ENCODE measurements at places on chromosomes 2 and 18.

DNA sequence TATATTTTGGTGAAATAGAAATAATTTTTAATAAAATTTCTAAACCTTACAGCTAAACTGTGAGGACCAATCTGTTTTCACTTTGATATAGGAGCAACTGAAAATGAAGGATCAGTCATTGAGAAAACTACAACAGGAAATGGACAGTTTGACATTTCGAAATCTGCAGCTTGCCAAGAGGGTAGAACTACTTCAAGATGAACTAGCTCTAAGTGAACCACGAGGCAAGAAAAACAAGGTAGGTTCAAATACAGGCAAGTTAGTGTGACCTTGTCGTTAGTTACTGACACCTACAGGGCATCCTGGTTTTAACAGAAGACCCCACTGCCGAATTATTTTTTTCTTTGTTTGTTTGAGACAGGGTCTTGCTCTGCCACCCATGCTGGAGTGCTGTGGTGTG is 75.5 kb upstream of the STON1 start:
- no peak for DNase-seq

DNA sequence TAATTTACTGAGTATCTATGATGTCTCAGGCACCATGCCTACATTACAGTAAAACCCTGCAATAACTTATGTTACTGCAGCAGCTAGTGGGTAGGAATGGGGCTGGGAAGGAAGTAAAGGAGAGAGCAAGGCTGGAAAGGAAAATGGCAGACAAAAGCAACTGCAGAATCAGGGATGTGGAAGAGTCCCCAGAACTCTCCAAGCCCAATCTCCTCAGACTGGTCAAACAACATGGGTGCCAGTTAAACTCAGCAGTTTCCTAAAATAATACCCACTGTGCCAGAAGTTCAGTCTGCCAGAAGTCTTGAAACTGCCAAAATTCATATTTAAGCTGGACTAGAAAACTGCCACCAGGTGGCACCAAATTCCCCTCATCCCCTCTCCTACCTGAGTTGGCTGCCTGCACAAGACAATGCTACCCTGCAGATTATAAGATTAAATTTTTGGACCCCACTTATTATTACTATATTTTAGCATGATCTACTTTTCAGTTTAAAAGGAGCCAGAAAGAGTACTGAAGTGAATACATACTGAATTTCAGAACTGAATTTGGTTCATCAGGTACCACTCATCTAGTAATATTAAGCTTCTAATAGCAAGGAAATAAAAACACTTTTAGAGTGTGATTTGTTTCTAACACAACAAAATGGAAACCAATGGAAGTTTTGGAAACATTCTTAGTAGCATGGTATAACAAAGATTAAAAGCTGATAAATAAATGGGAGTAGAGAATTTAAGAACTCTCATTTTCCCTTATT is 86.8 kb upstream of the DNER start:
- DNase-seq: peak; percentile 4

- DNase-seq: no peak
Measured at GRCh38 chr2:237695201-237695780, 67.9 kb downstream of the LRRFIP1 start.

- no peak for DNase-seq
Measured at GRCh38 chr2:105238664-105239240, 2.8 kb upstream of the GPR45 start.

DNA sequence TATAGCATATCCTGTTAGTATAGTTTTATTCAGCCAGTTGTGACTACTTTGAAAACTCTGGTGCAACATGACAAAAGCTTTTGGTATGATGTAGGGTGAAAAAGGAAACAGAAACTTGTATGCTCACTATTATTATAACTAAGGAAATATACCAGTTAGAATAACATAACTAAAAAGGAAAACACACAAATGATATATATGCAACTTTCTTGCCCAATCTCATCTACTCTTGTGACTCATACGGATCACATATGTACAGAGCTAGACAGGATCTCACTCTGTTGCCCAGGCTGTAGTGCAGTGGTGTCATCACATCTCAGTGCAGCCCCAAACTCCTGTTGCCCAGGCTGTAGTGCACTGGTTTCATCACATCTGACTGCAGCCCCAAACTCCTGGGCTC is 12.4 kb upstream of the TLK1 start:
- DNase-seq: no peak

GRCh38 chr2:102053096-102053495 is 61.3 kb downstream of the IL1R2 start:
- DNase-seq: no peak

- DNase-seq: no peak
Measured at GRCh38 chr18:24935008-24935407, 417.0 kb downstream of the ZNF521 start.

DNA sequence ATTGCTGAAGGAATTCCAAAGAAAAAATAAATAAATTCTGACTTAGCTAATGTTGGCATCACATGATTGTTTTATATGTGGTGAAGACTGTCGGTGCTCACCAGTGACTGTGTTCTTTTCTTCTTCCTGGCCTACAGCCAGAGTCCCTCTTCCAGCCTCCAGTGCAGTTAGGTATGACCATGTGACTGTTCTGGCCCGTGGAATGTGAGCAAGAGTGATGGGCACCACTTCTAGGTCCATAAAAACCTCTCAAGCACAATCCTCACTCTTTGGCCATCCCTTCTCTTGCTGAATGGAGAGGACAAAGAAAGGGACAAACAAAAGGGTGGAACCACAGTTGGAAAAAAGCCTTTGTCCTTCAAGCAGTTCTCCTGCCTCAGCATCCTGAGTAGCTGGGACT is 39.0 kb upstream of the BMPR2 start:
- DNase-seq: no peak

DNA sequence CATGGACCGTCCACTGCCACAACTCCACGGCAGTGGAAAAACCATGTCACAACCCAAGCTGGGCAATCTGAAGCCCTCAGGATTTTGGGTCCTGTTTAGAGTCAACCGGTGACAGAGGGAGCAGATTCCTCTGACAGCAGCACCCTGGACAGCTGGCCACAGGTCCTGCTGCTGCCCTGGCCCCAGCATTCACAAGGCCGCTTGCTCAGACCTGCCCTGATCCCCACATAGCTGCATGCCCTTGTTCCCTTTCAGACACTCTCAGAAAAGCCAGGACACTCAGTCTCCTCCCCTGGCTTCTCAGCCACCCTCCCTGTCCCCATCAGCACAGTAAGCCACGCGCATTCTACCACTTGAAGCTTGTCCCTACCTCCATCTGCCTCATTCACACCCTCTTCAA is 1.6 kb downstream of the COPS9 start:
- no peak for DNase-seq

GRCh38 chr2:209681201-209681735 is 90.4 kb upstream of the UNC80 start:
- no peak for DNase-seq

GRCh38 chr2:211033765-211034164 is 477.4 kb downstream of the CPS1 start:
- no peak for DNase-seq

GRCh38 chr2:216490061-216490460 is 8.6 kb upstream of the RPL37A start:
- no peak for DNase-seq

DNA sequence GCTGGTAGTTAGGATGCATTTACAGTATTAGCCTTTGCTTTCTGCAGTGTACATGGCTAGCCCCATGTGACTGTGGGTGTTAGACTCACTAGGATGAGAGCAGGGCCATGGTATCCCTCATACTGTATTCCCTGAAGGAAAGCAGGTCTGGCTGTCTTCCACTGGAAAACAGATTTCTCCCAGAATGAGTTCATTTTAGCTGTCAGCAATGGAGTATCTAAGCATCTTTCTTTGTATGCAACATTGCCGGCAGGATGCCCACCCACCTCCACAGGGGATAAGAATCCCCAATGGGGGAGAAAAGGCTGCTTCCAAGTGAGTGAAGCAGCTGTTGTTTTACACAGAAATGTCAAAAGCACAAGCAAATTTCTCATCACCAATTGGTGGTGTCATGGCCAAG is 142.7 kb upstream of the KLHL14 start:
- DNase-seq: no peak

DNA sequence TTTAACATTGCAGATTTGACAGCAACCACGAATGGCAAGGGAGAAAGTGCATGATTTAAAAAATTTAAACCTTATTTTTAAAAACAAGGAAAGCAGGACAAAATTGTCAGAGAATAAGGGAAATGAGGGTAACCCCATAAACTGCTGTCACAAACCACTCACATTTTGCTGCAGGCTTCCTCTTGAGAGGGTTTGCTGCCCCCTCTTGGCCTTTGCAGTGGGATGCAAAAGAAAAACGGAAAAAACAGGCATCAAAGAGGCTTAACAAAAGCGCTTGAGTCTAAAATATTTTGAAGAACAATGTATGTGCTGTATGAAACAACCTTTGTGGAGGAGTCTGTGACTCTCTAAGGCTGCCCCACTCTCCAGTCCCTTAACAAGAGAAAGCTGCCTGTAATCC is 91.6 kb downstream of the TMX3 start:
- no peak for DNase-seq

DNA sequence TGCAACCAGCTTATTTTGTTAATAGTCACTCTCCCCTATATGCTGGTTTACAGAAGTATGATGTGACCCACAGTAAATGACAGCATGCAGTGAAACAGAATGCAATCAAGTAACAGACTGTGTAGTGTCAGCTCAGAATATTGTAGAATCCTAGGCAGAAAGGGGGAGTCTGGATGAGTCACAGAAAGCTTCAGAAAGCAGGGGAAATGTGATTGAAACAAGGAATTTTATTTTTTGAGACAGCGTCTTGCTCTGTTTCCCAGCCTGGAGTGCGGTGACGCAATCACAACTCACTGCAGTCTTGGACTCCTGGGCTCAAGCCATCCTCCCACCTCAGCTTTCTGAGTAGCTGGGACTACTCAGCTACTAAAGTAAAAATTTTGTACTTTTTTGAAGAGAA is 219.9 kb upstream of the FBXO11 start:
- no peak for DNase-seq

GRCh38 chr18:7459851-7460770 is 107.0 kb upstream of the PTPRM start:
- DNase-seq: no peak

DNA sequence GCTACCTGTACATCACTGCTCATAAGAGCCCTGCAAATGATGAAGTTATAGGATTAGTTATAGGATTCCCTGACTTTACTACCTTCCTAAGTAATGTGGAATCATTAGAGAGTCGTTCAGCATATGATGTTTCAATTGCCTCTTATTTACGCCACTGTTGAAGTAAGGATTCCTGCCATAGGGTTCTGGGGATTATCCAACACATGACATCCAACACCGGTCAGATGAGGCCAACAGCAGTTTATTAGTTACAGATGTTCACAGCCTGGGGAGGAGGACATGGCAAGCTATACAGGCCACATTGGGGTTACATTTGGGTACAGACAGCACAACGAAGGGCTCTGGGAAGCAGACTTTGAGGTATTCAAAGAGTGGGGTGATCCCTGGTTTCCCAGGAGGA is 134.1 kb upstream of the MC4R start:
- DNase-seq: no peak

DNA sequence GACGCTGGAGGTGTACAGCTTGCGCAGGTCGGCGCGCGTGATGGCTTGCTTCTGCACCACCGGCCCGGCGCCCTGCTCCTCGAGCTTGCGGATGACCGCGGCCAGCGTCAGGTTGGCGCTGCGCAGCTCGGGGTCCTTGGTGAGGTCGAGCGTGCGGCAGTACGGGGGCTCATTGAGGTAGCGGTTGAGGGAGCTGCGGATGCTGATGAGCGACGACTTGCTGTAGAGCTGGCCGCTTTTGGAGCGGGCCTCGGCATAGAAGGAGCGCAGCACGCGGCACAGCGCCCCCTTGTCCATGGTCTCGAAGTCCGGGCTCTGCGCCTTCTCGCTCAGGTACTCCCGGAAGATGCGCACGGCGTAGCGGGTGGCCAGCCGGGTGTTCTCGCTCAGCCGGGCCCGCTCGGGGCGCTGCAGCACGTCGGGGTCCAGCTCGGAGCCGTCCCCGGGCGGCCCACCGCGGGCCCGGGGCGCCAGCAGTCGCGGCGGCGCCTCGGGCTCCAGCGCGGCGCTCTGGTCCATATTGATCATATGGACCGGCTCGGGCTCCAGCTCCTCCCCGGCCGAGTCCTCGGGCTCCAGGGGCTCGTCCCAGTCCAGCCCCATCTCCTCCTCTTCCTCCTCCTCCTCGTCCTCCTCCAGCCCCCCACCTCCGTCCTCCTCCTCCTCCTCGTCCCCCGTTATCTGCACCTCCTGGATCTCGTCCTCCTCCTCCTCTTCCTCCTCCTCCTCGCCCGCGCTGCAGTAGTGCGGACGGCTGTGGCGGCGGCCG is 523 bp downstream of the KCTD1 start:
- DNase-seq: no peak

GRCh38 chr2:144950899-144951560 is 431.1 kb upstream of the ZEB2 start:
- DNase-seq: no peak

DNA sequence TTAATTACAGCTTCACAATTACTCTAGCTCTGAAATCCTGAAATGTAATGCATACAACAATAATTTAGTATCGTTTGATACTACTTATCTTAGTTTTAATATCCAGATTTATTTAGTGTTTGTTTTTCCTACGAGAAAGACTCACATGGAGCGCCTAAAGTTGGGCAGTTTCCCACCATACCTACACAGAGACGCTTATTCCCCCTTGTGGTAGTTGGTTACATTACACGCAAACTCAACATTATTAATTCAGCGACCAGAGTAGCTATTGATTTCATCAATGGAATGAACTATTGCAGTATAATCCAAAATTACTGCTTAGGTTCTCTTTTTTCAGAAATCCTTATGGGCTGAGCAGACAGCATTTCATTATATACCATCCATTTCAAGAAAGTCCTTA is 164.0 kb upstream of the REG3G start:
- no peak for DNase-seq

- DNase-seq: no peak
Measured at GRCh38 chr2:195009202-195009601, 647.8 kb upstream of the SLC39A10 start.

DNA sequence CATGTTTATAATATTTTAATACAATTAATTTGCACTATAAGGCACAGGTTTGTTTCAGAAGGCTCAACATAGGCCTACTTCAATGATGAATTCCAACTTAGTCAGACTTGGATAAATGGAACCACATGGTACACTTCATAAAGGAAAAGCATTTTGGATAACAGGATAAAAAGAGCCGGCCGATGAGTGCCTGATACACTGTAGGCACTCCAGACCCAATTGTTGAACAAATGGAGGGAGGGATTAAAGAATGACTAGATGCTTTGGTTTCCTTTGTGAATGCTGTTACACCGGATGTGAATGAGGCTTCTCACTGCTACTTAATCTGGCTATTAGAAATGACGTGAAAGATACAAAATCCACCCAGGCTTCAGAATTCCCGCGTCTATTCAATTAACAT is 104.1 kb upstream of the KCTD1 start:
- no peak for DNase-seq

DNA sequence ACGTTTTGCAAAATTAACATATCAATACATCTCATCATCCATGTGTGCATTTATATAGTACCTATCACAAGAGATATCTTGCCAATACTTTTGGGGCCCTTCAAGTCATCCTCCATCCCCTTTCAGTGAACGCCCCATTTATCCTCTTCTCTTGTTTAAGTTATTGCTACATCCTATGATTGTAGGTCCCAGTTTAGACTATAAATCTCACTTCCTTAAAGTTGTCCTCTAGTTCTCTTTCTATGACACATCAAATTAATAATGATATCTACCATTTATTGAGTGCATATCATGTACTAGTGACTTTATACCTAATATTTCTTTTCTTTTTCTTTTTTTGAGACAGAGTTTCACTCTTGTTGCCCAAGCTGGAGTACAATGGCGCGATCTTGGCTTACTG is 28.8 kb upstream of the FBXO11 start:
- DNase-seq: no peak

All from thoracic aorta (tissue), 2 donors.